ENCODE measurements at places on chromosomes 4 and X. TPM values are rescaled to one million over a fixed set of nuclear protein-coding genes. Genes with fewer than 3 reads are reported as not detected.

DNA sequence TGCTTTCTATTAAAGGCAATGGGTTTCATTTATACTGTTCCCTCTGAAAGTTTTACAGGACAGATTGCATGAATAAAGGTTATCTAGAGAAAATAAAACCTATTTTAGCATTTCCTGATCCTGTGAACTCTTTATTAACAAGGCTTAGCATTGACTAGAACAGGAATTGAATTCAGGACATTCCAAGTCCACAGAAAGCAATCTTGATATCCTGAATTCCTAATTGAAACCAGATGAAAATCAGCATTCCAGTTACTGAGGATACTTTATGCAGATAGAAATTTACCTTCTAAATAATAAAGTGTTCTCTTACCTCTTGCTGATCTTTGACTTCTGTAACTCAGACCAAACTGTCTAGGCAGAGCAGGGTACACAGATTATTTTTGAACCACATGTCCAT is 151.4 kb downstream of the ZNF518B start:
- DNase-seq: peak; percentile 20

DNA sequence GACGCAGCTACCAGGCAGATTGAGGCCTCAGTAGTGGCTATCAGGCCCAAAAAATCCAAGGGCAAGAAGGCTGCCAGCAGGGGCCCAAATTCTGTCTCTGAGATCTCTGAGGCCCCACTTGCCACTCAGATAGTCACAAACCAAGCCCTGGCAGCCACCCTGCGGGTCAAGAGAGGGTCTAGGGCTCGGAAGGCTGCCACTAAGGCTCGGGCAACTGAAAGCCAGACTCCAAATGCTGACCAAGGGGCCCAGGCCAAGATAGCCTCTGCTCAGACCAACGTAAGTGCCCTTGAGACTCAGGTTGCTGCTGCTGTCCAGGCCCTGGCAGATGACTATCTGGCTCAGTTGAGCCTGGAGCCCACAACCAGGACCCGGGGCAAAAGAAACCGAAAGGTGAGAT is 2.8 kb downstream of the TRO start:
- no peak for DNase-seq

GRCh38 chrX:143940119-143940518 is 56.2 kb downstream of the UBE2NL start:
- DNase-seq: no peak

The FAM53A gene
- total RNA-seq: 0.78 TPM

GRCh38 chr4:187665086-187665485 is 330.5 kb upstream of the ZFP42 start:
- DNase-seq: no peak

The VSIG4 gene
- total RNA-seq: not detected

- no peak for DNase-seq
Measured at GRCh38 chrX:44843318-44843702, 511 bp upstream of the DUSP21 start.

The NBDY gene
- total RNA-seq: 25.6 TPM

DNA sequence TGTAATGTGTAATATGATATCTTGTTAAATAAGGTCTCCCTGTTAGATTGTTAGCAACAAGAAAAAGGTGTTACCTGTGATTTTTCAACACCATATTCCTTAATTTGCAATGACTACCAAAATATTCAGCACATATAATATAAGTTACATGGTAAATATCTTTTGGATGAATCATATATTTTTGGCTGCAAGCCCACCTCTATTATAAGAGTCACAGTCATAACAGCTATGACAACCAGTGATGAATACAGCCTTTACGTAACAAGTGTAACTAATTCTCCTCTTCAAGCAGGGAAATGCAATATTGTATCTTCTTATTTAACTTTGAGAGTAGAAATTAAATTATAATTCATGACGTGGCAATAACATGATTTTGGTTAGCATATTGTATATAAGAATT is 187.0 kb downstream of the NLGN4X start:
- DNase-seq: peak; percentile 3

- DNase-seq: no peak
Measured at GRCh38 chr4:19659101-19659500, 592.6 kb upstream of the SLIT2 start.

- no peak for DNase-seq
Measured at GRCh38 chr4:39721788-39722187, 23.9 kb downstream of the UBE2K start.

DNA sequence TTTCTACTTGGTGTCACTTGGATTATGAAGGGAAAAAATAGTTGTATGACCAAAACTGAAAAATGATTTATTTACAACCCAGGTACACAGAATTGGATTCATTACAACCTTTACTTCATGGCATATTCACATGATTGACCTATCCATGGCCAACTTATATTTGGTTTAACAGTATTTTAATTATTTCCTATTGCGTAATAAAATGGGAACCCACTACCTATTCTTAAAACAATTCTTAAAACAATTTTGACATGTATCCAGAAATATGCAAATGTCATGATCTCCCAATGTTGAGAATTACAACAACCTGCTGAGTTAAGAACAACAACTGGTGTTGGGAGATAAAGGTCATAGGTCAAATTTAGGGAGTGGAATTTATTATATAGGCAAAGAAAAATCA is 54.8 kb upstream of the DDX53 start:
- no peak for DNase-seq

DNA sequence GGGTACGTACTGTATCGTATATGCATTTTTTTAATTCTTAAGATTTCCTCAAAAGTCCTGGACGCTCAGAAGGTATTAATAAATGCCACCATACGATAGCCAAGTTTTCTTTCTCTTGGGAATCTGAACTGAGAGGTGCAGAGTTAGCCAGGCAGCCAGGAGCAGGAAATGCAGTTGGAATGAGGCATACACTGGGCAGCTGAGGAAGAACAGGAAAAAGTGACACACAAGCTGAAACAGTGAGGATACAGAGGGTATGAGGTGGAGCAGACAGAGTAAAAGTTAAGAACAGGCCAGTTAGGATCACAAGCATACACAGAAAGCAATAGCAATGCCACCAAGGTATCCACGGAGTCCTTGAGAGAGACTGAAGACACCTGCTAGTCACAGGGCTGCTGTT is 13.4 kb downstream of the UFSP2 start:
- no peak for DNase-seq

The PCDH19 gene
- total RNA-seq: not detected

- no peak for DNase-seq
Measured at GRCh38 chr4:56146956-56147355, 198.2 kb downstream of the CEP135 start.

DNA sequence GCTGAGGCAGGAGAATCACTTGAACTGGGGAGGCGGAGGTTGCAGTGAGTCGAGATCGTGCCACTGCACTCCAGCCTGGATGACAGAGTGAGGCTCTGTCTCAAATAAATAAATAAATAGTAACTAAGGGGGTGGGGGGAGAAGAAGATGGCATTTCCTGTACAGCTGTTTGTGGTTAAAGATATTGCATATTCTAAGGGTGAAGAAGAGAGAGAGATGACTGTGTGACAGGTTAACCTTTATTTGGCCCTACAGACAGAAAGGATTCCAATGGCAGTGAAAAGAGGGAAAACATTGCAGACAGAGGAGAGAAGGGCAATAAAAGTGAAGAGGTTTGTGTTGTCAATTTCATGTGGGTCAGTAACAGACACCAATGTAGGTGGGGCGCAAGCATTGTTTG is 9.4 kb downstream of the TASL start:
- peak; percentile 57 for DNase-seq

DNA sequence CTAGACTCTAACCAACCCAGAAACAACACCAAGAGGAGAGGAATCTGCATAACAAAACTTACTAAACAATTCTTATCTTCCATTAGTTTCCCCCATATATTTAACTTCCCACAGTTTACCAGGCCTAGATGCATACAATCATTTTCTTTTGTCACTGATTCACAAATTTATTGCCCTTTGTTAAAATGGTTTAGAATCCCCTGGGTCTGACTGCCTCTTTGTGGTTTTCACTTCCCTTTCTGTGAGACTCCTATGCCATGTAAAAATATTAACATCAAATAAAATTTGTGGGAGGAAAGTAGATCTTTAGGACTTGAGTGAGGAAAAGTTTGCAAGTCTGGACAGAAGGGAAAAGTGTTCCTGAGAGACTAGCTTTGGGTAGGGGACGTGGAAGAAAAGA is 393.8 kb upstream of the CNKSR2 start:
- DNase-seq: no peak

The TEX13D gene
- total RNA-seq: not detected

The ADRA2C gene
- 0.24 TPM for total RNA-seq

DNA sequence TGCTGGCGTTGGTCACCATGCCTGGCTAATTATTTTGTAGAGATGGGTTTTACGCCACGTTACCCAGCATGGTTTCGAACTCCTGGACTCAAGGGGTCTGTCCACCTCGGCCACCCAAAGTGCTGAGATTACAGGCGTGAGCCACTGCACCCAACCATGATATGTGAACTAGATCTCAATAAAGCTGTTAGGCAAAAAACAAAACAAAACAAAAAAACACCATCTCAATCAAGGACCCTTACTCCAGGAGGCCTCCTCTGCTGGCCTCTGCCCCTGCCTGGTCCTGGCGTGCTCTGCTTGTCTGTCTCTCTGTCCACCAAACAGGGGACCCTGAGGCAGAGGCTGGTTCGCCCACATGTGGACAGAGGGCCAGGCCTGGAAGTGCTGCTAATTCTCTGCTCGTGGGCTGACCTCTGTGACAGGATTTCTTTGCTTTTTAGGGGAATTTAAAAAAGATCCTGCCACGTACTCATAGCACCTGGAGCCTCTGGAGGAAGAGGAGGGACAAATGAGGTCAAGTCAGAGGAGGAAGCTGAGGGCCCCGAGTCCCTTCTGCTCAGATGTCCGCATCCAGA is 32.7 kb upstream of the WFS1 start:
- DNase-seq: no peak

- DNase-seq: no peak
Measured at GRCh38 chr4:10623241-10623640, 61.3 kb downstream of the CLNK start.

GRCh38 chr4:26061248-26061986 is 147.4 kb downstream of the SMIM20 start:
- peak; percentile 63 for DNase-seq

DNA sequence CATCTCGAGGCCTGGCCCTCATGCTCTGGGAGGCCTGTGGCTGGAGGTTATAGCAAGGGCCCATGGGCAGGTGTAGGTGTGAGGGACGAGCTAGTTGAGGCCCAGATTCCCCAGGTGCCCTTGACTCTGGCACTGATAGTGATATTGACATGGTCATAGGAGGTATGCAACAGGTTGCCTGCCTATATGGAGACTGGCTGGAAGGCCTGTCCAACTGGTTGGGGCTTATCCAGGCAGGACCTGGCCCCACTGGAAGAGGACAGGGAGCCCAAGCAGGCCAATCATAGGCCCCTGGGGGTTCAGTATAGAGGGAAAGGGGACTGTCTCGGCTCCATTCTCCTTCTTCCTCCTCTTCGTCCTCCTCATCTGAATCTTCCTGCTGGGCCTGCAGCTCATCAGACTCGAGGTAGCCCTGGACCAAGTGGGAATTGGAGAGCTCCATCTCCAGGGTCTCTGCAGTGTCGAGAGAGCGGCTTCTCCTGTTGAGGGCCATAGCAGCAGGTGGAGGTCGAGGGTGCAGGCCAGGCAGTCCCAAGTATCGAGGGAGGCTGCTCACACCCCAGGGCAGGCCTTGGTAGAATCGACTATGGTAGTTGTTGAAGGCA is 15.3 kb downstream of the AMER1 start:
- no peak for DNase-seq

GRCh38 chrX:9927698-9928482 is 39.3 kb upstream of the CLDN34 start:
- no peak for DNase-seq

The SPANXA2 gene
- total RNA-seq: 75.6 TPM

DNA sequence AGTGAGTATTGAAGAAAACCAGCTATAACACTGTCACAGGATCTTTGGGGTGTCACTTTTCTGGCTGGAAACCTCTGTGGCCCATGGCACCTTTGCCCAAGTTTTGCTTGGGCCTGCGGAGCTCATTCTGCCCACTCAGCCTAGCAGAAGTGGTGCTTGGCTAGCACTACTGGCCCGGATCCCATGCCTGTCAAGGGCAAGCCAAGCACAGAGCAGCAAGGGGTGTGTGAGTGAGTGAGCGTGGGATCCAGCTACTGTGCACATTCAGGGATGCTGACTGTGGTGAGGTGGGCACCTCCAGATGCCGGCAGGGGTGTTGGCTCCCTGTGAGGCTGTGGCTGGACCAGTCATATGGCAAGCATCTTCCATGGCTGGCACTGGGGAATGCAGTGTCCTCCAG is 55.4 kb upstream of the RASGEF1B start:
- no peak for DNase-seq

DNA sequence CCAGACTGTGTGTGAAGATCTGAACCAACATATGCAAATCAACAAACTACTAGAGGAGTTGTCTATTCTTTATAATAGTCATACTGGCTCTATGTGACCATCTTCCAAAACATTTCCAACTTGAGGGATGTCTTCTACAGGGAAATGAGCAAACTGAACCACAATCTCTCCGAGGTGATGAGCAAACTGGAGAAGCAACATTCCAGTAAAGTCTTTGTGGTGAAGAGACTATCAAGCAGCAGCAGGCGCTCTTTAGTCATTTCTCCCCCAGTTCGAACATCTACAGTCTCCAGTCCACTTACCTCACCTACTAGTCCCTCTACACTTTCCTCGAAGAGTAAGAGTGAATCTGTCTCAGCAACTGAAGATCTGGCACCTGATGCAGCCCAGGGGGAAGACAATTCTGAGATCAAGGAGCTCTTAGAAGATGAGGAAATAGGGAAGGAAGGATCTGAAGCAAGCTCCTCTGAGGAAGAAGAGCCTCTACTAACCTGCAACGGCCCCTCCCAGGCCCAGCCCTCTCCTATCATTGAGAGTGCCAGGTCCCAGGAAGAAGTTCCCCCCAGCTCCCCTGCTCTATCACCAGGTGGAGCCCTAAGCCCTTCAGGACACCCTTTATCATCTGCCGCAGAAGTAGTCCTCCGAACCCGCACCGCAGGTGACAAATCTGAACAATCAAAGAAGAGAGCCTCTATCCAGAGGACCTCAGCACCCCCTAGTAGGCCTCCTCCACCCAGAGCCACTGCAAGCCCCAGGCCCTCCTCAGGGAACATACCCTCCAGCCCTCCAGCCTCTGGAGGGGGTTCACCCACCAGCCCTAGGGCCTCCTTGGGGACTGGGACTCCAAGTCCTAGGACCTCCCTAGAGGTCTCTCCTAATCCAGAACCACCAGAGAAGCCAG is 98.1 kb downstream of the HNRNPD start:
- no peak for DNase-seq

The TLL1 gene
- total RNA-seq: not detected

All from RPMI7951 (cell line).